ENCODE measurements at places on chromosomes 5 and 9.
A peak's percentile ranks its signal among the peaks of the same experiment; 100 is the strongest.

DNA sequence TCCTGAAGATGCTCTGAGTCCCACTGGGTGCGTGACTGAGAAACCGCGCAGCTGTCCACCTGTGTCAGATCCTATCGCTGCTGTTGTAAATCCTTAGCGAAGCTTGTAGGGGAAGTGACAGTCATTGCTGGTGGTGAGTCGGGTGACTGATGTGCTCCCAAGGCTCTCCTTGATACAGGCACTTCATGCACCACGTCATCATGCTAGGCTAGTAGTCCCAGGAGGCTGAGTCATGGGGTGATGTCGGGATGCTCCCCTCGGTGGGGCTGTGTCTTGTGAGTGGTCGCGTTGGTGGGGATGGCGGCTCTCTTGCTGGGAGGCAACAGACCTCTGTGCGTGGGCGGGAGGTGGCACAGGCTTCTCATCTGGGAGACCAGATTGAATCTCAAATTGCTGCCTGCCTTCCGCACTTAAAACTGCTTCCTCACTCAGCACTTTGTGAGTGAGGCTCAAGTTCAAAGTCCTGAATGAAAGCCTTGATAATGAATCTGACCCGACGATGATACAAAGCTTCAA is 84.7 kb downstream of the CSNK1A1 start:
- H3K4me3 ChIP-seq, result no peak overlapping the region
- no peak overlapping the region for H3K27ac ChIP-seq
- no peaks in the 10 kb centered on the region for H3K36me3 ChIP-seq
- no peaks in the 10 kb centered on the region for H3K4me1 ChIP-seq

DNA sequence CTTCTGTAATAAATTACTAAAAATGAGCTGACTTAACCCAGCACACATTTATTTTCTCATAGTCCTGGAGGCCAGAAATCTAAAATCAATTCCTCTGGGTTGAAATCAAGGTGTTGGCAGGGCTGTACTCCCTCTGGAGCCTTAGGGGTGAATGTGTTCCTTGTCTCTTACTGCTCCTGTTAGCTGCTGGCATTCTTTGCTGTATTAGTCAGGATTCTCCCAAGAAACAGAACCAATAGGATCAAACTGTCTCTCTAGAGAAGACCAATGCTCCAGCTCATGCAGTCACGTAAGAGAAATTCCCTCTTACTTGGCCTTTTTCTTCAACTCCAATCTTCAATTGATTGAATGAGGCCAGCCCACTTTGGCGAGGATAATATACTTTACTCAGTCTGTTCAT is 15.3 kb upstream of the CD180 start:
- H3K4me3 ChIP-seq, result no peak overlapping the region
- no peak for DNase-seq
- H3K4me1 ChIP-seq, result peaks cover 71% of the 10 kb centered on the region
- no peaks in the 10 kb centered on the region for H3K27me3 ChIP-seq

- no peaks in the 10 kb centered on the region for H3K27me3 ChIP-seq
- peaks cover 13% of the 10 kb centered on the region for H3K36me3 ChIP-seq
- DNase-seq, result peak; percentile 33
- H3K27ac ChIP-seq, result peak overlapping the region; percentile 86
Measured at GRCh38 chr9:129021091-129021490, 7.0 kb downstream of the SH3GLB2 start.

- DNase-seq, result no peak
- peaks cover 21% of the 10 kb centered on the region for H3K27me3 ChIP-seq
- no peak overlapping the region for H3K4me3 ChIP-seq
- H3K36me3 ChIP-seq, result no peaks in the 10 kb centered on the region
Measured at GRCh38 chr9:36935332-36935731, 98.7 kb downstream of the PAX5 start.

GRCh38 chr5:42035526-42035925 is 110.4 kb downstream of the FBXO4 start:
- no peaks in the 10 kb centered on the region for H3K27me3 ChIP-seq
- H3K4me1 ChIP-seq, result no peaks in the 10 kb centered on the region
- no peaks in the 10 kb centered on the region for H3K36me3 ChIP-seq

DNA sequence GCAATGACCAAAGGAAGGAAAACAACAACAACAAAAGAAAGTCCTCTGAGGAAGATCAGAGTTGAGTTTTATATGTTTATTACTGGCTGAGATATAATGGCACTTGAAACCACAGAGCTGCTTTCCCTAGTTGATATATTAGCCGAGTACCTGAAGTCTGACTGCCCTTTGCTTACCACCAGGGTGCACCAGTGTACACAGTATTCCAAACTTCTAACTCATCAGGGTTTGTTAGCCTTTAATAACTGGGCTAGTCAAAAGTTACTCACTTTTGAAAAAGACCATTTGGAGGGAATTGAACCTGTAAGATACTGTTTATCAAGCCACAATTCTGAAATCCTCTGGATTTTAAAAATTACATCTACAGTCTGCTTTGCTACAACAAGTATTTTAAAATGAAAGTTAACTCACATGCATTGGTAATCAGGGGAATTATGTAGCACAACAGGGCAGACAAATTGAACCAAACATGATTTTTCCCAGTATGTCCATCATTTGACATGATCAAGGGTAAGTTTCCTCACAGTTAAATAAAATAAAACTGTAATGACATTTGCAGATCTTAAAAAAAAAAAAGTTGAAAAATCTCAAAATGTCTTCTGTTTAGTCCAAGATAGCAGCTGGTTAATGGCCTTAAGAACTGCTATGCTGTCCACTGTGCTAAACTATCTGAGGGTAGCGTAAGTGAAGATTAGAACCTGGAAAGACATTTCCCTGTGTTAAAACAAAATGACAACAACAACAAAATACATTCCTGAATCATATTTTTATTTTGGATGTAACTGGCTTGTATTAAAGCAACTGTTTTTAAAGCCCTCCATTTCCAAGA is 57.3 kb upstream of the C6 start:
- H3K36me3 ChIP-seq, result no peaks in the 10 kb centered on the region
- H3K27ac ChIP-seq, result no peak overlapping the region
- DNase-seq, result no peak
- no peaks in the 10 kb centered on the region for H3K27me3 ChIP-seq

GRCh38 chr9:130336027-130336610 is 70.6 kb downstream of the HMCN2 start:
- H3K4me1 ChIP-seq, result no peaks in the 10 kb centered on the region
- no peak for DNase-seq
- H3K27me3 ChIP-seq, result peaks cover 38% of the 10 kb centered on the region
- no peaks in the 10 kb centered on the region for H3K36me3 ChIP-seq

GRCh38 chr9:81384911-81385310 is 304.4 kb downstream of the TLE1 start:
- DNase-seq, result no peak
- H3K27me3 ChIP-seq, result no peaks in the 10 kb centered on the region
- H3K36me3 ChIP-seq, result no peaks in the 10 kb centered on the region
- H3K27ac ChIP-seq, result no peak overlapping the region
- no peak overlapping the region for H3K4me3 ChIP-seq
- H3K4me1 ChIP-seq, result no peaks in the 10 kb centered on the region

DNA sequence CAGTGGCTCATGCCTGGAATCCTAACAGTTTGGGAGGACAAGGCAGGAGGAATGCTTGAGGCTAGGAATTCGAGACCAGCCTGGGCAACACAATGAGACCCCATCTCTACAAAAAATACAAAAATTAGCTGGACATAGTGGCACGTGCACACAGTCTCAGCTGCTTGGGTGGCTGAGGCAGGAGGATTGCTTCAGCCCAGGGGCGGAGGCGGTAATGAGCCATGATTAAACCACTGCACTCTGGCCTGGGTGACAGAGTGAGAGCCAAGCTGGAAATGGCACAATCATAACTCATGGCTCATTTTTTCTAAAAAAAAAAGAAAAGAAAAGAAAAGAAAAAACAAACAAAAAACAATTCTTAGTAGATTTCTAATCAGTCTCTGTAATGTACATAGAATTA is 446.2 kb downstream of the ELAVL2 start:
- H3K36me3 ChIP-seq, result no peaks in the 10 kb centered on the region
- no peaks in the 10 kb centered on the region for H3K27me3 ChIP-seq
- no peaks in the 10 kb centered on the region for H3K4me1 ChIP-seq
- no peak overlapping the region for H3K27ac ChIP-seq
- H3K4me3 ChIP-seq, result no peak overlapping the region
- no peak for DNase-seq

DNA sequence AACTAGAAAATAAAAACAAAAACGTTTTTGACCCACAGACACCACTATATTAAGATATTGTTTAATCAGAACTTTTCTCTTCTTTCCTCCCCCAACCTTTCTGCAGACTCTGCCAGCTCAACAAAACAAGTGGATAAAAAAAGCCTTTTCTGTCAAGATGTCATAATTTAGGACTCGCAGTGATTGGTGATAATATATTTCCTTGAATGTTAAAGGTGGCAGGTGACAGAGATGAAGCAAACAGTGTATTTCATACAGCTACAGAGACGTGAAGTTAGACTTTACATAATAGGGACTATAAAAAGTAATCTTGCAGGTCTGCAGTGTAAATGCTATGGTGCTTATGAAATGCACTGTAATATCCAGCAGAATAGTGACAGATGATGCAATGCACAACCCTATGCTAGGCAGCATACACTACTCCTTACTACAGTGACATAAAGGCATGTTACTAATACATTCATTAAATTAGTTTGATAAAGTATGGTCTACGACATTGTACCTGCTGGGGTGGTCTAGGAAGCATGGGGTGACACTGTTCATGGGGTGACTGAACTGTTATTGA is 326.7 kb upstream of the GRAMD2B start:
- H3K27ac ChIP-seq, result no peak overlapping the region
- no peak for DNase-seq
- H3K4me3 ChIP-seq, result no peak overlapping the region
- no peaks in the 10 kb centered on the region for H3K27me3 ChIP-seq
- no peaks in the 10 kb centered on the region for H3K4me1 ChIP-seq

DNA sequence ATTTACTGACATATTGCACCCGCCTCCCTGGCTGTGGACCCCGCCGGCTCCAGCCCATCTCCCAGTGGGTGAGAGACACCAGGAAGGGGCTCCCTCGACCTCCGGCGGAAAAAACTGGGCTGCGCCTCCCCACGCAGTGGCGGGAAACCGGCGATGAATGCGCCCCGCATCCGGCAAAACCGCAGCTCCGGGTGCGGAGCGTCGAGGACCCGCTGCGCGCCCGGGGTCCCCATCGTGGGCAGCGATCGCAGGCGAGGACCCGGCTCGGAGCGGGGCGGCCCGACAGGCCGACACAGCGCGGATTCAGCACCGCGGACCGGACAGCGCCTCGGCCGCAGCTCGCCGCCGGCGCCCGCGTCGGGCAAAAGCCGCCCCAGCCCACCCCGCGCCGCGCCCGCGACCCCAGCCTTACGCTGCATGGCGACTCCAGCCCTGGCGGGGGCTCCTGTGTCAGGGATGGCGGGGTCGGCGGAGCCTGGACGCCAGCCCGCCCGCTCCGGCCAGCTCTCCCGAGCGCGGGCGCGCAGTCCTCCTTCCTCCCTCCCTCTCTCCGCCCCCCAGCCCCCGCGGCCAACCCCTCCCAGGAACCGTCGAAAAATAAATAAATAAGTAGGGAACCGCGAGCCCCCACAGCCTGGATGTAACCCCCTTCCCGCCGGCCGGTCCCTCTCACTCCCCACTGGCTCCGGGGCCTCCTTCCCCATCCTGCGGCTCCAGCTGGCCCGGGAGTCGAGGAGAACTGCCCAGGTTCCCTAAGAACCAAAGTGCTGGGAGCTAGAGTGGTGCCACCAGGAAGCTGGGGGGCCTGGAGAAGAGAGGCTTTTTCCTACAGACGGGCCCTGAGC is 3.1 kb downstream of the LHX3 start:
- H3K36me3 ChIP-seq, result no peaks in the 10 kb centered on the region
- peak; percentile 37 for DNase-seq
- H3K4me3 ChIP-seq, result no peak overlapping the region
- H3K27ac ChIP-seq, result no peak overlapping the region
- H3K27me3 ChIP-seq, result peaks cover 94% of the 10 kb centered on the region

DNA sequence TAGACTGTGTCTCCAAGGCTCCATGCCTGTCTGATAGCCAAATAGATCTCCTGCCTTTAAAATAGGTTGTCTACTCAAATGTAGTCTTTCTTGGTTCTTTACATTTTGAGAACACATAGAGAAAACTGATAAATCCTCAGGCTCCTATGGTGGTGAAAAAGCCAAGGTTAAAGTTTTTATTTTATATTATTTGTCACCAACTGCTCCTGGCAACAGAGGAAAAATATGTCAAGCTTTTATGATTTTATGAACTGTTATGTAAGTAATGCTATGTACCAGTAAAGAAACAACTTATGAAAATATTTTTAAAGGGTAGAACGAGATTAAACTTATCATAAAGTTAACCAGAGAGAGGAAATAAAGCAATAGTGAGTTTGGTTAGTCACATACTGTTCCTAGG is 222.8 kb downstream of the NR2F1-AS1 start:
- H3K27me3 ChIP-seq, result no peaks in the 10 kb centered on the region
- no peak overlapping the region for H3K4me3 ChIP-seq
- H3K27ac ChIP-seq, result no peak overlapping the region
- no peaks in the 10 kb centered on the region for H3K36me3 ChIP-seq
- DNase-seq, result no peak
- no peaks in the 10 kb centered on the region for H3K4me1 ChIP-seq

GRCh38 chr5:15898641-15899040 is 280.9 kb downstream of the MARCHF11 start:
- H3K4me1 ChIP-seq, result no peaks in the 10 kb centered on the region
- no peaks in the 10 kb centered on the region for H3K36me3 ChIP-seq
- no peak overlapping the region for H3K4me3 ChIP-seq
- H3K27me3 ChIP-seq, result no peaks in the 10 kb centered on the region

DNA sequence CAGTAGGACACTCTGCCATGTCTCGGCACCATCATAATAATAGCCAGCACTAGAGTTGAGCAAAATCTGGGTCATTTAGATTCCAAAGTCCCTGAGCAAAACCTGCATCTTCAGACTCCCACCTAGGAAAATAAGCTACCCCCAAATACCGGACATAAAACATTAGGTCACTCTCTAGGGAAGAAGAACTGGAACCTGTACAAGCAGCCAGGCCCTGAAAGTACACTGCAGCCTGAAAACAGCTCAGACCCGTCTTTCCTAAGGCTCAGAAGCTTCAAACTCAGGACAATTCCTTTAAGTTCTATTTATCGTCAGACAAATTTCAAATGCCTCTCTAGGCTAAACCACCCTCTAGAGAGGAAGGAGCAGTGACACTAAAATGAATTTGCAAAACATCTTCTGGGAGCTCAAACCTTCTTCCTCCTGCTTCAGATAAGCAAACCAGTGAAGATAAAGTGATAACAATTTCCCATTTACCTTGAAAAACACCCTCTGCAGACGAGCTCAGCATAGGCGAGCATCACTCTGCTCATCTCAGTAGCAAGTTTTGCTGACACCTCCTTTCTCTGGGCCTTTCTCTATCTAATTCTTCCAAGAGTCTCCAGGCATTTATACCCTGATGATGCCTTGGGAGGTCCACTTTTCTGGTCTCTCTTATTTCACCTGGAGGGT is 34.0 kb downstream of the ADAM19 start:
- no peaks in the 10 kb centered on the region for H3K27me3 ChIP-seq
- H3K27ac ChIP-seq, result peak overlapping the region; percentile 88
- peaks cover 47% of the 10 kb centered on the region for H3K36me3 ChIP-seq

DNA sequence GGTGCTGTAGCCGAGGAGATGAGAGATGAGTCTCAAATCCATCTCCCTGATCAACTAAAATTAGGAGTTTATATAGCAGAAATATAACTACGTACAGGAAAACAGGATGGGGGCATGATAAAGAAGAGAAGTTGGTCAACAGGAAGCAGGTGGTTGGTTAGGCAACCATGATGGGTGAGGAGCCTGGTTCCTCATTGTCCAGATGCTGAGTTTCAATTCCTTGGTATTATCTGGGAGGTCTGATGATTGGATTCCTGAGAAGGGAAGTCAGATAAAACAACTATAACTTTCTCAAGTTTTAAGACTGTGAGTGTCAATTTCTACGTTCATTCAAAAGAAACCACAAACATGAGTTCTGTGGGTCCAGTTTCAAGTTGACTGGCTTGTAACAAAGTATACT is 323.9 kb downstream of the MTRR start:
- H3K27me3 ChIP-seq, result no peaks in the 10 kb centered on the region
- H3K27ac ChIP-seq, result no peak overlapping the region
- H3K4me3 ChIP-seq, result no peak overlapping the region
- DNase-seq, result no peak
- no peaks in the 10 kb centered on the region for H3K4me1 ChIP-seq
